Left ventricle myocardium superior (tissue), 1 donor: ENCODE measurements at places on chromosomes 2 and 18.

- peak; percentile 49 for DNase-seq
Observed at GRCh38 chr2:9333591-9334171, 89.6 kb downstream of the ITGB1BP1 start.

GRCh38 chr2:86382108-86382507 lies 44.7 kb upstream of the REEP1 start:
- DNase-seq = no peak

DNA sequence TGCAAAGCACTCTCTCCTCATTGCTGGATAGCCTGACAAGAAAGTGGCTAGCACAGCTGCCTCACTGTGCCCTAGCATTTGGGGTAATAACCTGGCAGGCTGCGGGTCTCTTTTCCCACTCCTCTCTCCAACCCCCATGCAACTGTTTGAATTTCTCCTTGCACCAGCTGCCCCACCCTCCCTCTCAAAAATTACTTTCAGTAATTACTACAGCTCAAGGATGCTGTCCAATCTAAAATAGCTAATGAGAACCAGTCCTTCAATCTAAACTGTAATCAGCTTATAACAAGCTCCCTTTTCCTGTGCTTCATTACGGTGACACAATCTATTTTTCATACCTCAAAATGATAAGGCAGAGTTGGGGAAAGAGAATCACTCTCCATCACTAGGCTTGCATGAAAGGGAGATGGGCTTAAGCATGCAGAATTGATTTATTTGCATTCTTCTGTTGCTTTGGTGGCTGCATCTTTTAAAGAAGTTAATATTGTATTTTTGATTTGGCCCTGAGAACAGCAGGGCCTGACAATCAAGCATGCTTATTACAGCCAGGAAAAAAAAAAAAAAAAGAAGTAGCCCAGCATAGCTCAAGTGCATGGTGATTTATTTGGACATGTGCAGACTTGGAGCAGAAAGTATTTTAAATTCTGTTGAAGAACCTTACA lies 881.8 kb downstream of the SLC4A3 start:
- no peak for DNase-seq

- DNase-seq = peak; percentile 91
Observed at GRCh38 chr18:48902023-48902855, 48.5 kb downstream of the SMAD7 start.

DNA sequence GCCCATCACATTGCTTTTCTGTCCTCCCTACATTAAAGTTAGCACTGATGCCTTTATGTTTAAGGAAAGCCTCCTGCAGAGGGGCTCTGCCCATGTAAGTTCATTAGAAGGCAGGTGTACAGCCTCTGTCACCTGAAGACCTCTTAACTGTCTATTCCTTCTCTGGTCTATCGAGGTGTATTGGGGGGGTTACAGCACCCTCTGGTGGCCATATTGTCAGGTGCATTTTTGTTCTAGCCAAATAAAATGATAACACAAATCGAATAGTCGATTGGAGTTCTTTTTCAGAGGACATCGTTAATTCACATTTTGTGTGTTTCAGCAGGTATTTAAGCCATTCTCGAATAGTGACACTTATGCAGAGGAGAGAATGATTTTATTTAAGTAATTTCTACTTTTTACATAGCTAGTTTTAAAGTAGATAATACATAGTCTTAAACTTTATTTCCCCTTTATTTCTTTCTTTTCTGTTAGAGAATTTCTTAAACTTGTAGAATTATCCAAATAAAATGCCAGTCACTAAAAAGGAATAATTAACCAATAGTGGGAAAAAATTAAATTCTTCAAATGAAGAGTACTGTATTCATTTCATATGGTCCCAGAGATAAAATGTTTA lies 136.8 kb downstream of the NEDD4L start:
- DNase-seq = no peak

DNA sequence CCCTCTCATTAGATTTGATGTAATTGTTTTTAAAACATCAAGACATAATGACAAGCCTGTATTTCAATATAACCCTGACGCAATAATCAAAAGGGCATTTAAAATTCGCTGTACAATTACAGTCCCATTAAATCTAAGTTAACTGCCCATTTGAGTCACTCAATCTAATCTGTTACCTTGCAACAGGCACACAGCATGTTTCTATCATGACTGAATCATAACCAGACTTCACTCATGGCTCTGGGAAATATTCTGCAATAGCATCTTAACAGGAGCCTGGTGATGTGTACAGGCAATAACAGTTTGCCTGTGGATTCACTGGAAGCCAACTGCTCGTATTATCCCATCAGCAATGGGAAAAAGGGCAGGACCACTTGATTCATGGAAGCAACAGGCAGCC lies 142.3 kb upstream of the NCKAP5 start:
- no peak for DNase-seq

GRCh38 chr18:79318142-79318673 lies 77.5 kb upstream of the NFATC1 start:
- no peak for DNase-seq

DNA sequence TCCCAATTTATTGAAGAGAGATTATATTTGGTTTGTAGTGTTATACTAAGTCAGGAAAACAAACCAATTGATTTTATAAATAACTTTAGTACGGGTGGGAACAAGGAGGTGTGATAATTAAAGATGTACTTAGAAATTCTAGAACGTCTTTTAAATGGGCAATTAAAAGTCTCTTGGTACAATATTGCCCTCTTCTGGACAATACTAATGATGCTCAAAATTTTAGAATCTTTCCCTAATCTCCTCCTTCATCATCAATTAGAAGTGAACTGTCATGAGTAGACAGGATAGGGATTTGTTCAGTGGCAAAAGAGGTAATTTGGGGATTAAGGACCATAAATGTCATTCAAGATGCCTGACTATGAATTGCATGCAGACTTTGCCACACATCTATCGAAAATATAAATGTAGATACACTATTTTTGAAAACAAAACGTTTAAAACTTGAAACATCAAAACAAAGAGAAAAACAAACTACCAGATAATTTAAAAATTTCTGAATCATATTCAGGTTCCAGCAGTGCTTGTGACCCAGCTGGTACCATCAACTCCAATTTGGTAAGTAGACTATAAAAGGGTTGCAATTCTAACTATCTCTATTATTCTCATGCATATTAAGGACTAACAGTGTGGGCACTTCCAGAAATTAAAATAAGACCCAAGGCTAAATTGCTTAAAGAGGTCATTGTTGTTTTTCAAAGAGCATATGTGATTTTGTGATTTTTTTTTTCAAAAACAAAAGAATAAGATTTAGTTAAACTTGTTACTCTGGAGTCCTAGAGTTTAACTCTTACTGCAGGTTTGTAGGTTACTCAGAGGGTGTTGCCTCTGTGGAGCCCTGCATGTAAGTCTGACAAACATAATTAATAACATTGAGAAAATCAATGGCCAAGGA lies 123.5 kb downstream of the LAMA3 start:
- DNase-seq = no peak

DNA sequence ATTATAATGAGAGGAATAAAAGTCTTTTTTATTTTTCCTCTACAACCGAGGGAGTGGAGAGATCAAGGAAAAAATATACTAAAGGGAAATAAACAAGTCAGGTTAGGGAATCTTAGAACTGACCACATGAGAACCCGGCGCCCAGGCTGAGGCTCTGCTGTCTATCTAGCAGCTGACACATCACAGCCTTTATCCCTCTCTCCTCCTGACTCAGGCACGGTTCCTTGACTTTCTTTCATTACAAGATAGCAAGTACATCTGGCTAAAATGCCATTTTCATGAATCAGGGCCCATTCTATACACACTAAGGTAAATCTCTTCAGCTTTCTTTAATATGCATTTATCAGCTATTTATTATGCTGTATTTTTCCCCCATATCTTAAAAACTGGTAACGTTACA lies 296.0 kb downstream of the TMX3 start:
- no peak for DNase-seq

DNA sequence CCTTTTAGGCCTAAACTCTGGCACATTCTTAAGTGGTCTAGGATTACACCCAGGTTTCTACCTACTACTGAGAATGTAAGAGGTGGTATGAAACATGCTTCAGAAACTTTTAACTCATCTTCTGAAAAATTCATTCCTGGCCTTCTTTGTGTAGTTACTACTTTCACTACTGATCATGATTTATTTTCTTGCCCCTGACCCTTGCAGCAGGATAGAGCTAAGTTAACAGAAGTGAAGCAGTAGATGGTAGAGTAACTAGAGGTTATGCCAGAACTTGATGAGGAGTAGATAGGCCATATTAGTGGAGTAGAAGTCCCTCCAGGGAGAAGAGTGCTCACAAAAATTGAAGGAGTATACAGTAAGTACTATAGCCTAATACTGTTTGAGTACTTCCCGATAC lies 75.5 kb upstream of the MSTN start:
- no peak for DNase-seq
